Hippocampal formation (tissue), 2 donors: ENCODE measurements at places on chromosomes 5 and 9.

DNA sequence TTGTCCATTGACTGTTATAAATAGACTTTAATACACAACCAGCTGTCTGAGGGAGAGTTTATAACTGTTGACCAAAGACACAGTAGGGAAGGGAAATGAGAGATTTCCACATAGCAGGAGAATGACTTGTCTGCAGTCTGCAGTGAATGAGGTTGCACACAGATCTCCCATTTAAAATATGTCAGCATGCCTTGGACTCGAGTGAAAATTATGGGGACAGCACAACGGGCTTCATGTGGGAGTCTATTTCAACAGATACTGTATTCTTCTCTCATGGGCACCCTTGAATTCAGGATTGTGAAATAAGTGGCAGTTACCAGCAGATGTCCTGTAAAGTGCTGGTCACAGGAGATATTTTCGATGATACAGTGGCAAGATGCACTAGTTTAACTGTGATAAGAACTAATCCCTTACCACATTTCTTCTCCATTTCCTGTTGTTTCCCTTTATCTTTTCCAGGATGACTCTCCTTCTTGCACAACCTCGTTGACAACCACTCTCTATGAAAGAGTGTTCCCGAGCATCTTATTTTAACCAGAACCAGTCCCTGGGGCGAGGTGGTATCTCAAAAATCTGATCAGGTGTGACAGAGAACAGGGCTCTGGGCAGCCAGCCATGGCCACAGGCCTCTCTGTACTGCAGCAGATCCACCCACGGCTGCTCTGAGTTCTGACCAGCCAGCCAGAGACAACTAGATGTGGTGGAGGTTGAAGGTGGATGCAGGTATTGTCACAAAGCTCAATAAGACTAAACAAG lies 51.5 kb upstream of the MAP3K1 start:
- peak; percentile 4 for DNase-seq

DNA sequence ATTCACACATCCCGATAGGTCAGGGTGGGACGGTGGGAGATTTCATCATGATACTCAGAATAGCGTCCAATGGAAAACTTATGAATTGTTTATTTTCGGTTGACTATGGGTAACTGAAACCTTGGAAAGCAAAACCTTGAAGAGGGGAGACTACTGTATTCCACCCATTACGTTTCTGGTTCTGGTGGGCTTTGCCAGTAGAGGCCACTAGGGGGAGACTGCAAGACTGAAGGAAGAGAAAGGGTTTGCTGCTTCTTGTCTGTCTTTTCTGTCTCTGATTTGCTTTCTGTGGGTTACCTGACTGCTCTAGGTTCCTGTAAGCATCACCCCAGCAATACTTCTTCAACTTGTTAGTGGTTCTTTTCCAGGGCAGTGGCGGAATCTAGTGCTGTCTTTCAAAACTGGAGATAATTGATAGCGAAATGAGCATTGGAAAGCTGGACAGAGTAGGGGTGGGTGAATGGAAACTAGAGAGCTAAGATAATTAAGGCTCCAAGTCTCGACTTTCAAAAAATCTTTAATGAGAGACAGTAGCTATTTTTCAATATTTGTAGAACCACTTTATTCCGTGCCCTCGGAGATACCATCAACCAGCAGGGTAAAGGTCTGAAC lies 27.0 kb downstream of the GRIN3A start:
- no peak for DNase-seq

GRCh38 chr9:74663439-74663838 lies 166.3 kb downstream of the RORB start:
- DNase-seq: no peak

GRCh38 chr9:32644698-32645097 lies 9.2 kb upstream of the TAF1L start:
- no peak for DNase-seq

DNA sequence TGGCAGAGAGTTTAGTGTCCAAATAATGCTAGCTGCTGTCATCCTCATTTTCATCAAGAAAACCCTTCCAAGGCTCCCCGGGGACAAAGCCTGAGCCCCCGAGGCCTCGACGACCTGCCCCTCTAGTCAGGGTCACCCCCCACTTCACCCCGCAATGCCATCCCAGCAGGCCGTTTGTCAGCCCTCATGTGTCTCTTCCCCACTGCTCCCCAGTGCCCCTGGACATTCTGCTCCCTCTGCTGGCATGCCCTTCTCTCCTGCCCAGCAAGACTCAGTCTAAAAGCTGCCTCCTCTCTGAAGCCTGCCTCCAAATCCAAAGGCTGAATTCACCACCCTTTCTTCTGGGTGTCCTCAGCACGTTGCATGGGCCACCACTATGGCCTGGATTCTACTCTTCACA lies 59.3 kb downstream of the PAX5 start:
- DNase-seq: no peak

DNA sequence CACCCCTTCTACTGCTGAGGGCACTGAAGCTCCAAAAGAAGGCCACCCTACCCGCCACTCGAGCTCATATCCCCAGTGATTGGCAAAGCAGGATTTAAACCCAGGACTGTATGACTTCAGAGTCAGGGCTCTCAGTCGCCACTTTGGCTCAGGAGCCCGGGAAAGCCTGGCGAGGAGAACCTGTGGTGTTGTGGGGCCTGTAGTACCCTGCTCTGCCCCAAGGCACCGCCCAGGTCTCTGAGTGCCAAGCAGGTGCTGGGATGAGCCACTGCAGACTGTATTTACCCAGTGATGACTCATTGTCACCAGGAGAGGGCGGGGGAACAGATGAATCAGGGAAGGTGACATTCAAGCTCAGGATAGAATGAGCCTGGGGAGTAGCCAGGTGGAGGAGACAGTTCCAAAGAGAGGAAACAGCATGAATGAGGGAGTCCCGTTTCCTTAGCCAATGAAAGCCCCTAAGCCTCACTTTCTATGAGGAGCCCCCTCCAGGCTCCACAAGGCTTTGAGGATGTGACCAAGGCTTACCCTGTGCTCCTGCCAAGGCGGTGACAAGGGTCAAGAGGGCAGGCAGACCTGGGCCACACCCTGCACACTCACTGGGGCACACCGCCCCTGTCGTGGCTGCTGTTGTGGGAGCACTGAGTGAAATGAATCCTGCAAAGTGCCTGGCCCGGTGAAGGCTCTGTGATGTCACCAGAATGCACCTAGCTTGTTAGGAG lies 17.8 kb upstream of the DPM2 start:
- no peak for DNase-seq

DNA sequence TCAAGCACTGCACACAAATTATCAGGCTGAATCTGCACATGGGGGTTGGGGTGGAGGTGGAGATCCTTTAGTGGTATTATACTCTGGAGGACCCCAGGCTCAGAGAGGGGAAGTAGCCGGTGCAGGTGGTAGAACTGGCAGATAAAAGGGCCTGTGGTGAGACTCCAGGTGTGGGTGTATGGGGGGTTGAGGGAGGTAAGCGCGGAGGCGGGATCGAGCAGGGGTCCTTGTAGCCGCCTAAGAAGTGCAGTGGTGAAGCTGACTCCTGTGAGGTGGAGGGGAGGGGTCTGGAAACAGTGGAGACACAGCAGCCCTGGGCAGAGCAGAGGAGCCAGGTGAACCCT lies 841 bp downstream of the ACSL6 start:
- no peak for DNase-seq

DNA sequence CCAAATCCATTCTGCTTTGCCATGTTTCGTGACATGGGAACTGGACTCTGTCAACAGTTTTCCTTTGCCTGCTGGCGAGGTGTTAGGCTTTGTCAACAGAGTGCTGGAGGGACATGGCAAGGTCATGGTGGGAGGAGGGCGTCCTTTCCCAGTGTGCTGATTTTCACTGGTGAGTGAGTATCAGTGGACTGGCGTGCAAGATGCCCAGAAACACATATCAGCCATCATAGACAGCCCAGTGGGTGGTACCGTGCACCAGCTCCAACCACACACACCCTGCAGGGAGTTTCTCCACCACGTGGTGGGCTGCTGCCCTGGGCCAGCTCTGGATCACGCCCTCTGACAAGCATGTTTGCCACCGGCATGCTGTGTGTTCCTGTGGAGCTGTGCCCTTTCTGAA lies 50.0 kb upstream of the ABL1 start:
- no peak for DNase-seq

DNA sequence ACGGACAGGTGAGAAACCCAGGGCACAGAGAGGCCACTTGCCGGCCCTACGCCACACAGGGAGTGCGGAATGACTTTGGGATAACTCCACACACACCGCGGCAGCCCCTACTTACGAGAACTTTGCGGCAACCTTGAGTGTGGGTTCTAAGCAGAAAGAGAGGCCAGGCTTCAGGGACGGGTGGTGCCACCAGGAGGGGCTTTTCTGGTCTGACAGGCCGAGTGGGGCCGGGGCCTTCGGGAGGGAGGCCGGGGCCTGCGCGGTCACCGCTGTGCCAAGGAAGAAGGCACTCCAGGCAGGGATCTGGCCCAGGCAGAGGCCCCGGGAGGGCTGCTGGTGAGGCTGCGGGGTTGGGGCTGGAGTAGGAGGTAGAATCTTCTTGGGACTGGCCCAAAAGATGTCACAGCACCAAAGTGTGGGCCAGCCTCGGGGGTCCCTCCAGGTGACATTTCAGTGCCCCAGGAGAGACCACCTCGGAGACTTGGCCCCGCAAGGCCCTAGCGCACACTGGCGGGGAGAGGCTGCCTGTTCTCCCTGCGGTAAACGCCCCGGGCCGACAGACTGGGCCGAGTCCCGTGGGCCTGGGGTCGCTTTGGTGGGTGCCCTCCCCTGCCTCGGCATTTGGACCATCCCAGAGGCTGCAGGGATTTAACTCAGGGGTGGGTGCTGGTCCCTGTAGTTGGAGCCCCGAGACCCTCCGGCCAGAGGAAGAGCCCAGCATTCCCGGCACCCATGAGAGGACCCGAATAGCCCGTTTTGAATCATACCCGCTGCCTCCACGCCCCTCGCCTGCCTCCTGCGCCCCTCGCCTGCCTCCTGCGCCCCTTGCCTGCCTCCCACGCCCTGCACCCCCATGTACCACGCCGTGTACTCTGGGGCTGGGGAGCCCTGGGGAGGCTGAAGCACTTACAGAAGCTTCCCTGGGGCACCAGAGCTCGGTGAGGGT lies 9.0 kb upstream of the RNU6ATAC start:
- no peak for DNase-seq

- DNase-seq: no peak
Measured at GRCh38 chr5:59182760-59183159, 599.9 kb downstream of the RAB3C start.

GRCh38 chr9:6459718-6460117 lies 46.7 kb downstream of the UHRF2 start:
- no peak for DNase-seq

- DNase-seq: no peak
Measured at GRCh38 chr9:133769511-133770075, 31.4 kb upstream of the SARDH start.

GRCh38 chr5:54580997-54581811 lies 63.6 kb downstream of the SNX18 start:
- no peak for DNase-seq

DNA sequence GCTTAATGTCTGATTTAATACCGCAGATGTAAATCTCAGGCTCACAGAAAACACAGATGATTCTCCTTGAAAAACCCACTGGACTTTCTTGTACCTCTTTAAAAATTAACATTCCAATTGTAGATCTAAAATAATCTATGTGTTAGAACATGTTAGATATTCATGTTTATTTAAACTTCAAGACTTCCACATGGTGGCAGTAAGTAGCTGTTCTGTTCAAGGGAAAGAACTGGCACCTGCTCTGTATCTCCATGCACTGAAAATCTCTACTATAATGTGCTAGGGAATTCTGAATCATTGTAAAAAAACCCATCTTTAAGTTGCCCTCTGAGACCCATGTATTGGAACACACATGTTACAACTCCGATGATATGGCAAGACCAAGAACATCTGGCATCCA lies 366.9 kb downstream of the DMRTA1 start:
- DNase-seq: no peak

GRCh38 chr9:87479801-87480201 lies 17.9 kb upstream of the DAPK1 start:
- no peak for DNase-seq

- DNase-seq: peak; percentile 62
Measured at GRCh38 chr5:61625681-61626621, 293.9 kb downstream of the ZSWIM6 start.

DNA sequence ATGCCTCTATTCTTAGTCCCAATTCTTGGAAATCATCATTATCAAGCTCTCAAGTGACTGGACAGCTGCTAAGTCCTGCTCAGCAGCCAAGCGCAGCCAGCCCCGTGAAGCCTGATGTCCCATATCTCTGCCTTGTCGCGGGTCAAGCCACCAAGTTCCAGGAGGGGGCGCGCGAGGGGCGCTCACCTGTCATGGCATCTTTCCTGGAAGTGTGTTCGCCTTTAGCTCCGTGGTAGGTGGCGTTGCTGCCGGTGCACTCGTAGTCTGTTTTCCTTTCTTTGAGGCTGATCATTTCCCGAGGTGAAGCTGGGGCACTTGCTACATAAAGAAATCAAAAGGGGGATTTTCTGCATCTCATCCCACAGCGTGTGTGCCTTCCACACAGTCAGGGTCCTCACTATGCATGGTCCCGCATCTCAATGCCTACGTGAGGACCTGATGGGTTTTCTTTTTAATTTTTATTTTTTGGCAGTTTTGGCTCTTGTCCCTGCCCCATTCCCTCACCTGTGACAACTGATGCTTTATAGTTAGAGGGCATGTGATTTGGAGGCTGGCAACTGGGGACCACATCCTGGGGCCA lies 227.0 kb upstream of the DAP start:
- no peak for DNase-seq

- no peak for DNase-seq
Measured at GRCh38 chr5:90888511-90889324, 330.1 kb downstream of the ADGRV1 start.
